ENCODE measurements at places on chromosomes 4 and X.

- DNase-seq: no peak
These were observed 93.0 kb upstream of the ARHGAP24 start for GRCh38 chr4:85381968-85382367.

DNA sequence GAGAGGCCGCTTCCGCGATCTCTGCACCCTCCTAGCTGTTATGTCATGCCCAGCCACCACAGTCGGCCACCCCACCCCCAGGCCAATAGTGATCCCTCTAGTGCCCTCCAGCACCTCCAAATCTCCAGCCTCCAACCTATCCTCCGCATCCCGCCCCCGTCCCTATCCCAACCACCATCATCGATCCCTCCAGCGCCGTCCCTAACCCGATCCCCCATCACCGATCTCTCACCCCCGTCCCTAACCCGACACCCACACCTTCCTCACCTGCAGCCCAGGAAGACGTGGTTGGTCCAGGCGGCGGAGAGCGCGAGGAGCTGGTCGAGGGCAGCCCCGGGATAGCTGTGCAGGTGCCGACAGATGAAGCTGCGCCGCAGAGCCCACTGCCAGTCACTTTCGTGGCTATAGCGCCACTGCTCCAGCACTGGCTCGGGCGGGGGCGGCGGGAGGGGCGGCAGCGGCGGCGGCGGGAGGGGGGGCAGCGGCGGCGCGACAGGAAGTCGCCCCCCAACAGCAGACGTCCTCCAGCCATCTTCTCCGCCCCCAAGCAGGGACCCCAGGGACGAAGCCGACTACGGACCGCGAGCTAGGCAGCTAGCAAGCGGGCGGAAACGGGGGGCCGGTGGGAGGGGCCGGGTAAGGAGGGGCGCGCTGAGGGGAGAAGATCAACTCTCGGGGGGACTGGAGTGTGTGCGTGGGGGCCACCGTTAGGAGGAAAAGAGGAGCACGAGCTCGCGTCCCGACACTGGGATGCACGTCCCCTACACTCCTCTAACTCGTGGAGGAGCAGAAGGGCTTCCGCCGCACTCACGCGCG, 552 bp downstream of the NKRF start:
- DNase-seq: no peak

- no peak for DNase-seq
These were observed 29.0 kb downstream of the NOP14 start for GRCh38 chr4:2934077-2934812.

- no peak for DNase-seq
These were observed 6.0 kb upstream of the CENPE start for GRCh38 chr4:103204111-103204510.

GRCh38 chr4:53967986-53968385, 96.4 kb downstream of the CHIC2 start:
- DNase-seq: no peak

- DNase-seq: no peak
These were observed 387.4 kb downstream of the SPOCK3 start for GRCh38 chr4:166846939-166847338.

GRCh38 chr4:23629421-23629820, 260.4 kb downstream of the PPARGC1A start:
- DNase-seq: no peak

DNA sequence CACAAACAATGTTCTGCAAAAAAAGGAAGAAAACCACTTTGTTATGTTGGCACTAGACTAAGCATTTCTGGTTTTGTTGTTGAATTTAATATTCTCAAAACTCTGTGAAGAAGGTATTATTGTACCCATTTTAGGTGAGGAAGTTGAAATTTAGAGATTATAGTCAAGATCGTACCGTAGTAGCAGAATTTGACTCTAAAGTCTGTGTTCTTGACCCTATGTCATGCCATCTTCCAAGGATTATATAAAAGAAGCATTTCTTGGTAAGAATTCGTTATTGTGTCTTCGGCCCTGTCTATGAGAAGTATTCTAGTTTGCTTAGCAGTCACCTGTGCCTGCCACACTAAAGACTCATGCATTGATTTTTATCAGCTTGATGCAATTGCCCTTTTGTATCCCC, 104.4 kb upstream of the MAP9 start:
- no peak for DNase-seq

Data from urinary bladder (tissue), 4 donors.